HepG2 (cell line): ENCODE measurements at places on chromosomes 5 and 9.
A peak's percentile ranks its signal among the peaks of the same experiment; 100 is the strongest.

DNA sequence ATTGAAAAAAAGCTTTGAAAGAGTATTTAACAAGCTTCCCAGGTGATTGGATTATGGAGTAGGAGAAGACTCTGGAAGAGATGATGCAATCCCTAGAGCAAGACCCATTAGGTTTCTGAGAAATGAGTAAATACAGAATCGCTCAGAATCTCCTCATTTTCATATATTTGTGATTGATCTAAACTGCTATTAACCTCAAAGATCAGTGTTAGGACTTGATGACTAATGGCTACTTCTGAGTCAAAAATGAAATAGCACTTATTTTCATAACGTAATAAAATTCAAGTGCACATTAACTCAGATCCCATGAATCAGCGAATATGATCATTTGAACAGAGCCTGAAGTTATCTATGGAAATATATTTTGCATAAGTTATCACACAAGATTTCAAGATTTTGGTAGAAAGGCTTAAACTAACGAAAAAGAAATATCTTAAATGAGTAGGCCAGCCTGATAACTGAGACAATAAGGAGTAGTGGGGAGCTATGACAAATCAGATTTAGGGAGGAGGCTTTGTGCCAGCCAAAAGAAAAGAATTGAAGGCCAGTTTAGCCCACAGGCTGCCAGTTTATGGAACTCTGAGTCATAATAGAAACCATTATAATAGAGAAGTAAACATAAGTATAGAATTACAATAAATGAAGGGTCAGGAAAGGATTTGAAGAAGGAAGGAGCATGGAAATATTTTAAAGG is 106.7 kb upstream of the OSMR start:
- DNase-seq: no peak

GRCh38 chr9:37705787-37706186 is 47.8 kb upstream of the TRMT10B start:
- DNase-seq: no peak

DNA sequence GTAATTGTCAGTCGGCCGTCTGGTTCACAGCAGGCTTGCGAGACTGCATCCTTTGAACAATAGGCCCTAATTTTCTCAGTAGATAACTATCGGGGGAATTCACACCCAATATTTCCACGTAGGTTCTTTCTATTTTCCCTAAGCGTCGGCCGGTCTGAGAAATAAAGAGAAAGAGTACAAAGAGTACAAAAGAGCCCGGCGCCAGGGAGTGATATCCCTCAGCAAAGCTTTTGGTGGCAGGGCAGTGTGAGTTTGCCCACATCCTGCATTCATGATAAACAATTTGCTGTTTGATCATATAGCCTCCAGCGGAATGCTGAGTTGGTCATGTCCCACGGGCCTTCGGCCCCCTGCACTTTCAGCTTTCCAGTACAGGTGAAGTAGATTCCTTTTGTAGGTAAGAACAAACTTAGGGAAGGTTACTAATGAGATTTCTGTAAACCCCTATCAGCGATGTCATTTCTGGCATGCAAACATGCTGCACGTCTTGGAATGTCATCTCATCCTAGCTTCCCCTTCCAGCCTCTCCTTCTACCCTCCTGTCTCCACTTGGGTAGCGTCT is 4.7 kb upstream of the PTGR1 start:
- DNase-seq: no peak

DNA sequence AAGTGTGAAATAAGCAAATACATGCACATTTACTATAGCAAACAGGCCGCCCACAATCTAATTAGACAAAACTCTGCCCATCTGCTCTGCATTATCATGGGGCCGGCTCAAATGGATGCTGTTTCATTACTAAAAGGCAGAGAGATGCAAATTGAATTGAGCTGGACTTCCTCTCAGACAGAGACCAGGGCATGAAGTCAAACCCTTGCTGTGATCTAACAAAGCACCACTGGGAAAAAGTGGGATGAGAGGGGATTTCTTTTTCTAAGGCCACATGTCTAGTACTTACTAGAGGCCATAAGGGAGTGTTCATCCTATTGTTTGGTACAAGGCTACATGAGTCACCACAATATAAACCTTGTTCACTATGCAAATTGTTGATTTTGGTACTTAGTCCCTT is 614.7 kb downstream of the ISL1 start:
- no peak for DNase-seq

DNA sequence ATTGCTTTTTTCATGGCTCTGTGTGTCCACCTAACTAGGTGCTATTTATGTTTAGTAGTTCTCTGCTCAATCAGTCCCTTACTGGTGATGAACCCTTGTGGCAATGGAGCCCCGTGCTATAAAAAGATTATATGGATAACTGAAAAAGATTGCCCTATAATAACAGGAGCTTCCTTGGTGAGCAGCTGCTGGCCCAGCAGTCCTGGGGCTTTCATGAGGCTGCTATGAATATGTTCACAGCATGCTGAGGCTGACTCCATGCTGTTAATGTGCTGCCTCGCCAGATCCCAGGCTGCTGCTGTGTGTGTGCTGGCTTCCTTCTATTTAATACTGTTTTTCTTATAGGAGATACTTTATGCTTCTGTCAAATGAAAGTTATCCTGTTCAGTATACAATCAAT is 357.5 kb downstream of the TAF11L14 start:
- DNase-seq: no peak

- no peak for DNase-seq
Measured at GRCh38 chr9:130662970-130663257, 1.5 kb upstream of the PRDM12 start.

GRCh38 chr5:109700516-109701153 is 10.9 kb downstream of the MAN2A1 start:
- DNase-seq: no peak

DNA sequence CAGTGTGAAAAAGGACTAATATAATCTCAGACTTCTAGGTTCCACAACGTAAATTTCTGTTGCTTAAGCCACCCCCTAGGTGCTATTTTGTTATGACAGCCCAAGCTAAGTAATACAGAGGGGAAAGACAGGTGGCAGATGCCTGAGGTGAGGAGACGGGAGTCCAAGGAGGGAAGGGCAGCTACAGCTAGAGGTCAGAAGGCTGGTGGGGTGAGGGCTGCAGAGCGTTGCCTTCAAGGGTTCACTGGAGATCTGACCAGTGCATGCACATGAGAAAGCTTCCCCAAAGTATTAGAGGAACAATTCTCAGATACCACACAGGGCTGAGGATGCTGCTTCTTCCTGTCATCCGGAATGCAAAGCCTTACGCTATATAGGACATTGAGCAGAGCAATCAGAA is 104.7 kb upstream of the IRX4 start:
- DNase-seq: no peak

DNA sequence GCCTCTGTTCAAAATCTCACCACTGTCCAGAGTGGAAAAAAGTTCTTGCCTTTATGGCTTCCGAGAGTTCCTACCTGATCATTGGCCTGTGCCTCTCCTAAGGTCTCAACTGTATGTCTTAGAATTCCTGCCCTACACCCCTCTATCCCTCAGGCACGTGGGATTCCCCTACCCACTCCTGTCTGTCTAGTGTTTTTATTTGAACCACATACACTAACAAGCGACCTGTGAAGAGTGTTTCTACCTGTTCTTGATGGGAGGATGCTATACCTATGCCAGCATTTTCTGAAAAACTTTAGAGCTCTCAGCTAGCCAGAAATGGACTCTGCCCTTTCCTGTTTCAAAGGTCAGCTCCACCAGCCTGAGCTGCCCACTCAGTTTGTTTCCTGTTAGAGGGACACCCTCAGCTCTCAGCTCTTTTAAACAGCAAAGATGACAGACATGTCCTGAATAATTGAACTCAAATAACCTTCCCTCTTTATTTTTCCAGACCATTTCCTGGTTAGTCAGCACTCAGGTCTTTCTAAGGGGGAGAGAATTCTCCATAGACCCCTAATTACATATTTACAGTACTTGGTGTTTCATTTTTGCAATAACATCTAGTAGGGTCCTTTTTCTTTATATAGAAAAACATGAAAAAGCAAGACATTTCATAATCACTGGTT is 214.8 kb downstream of the AOPEP start:
- peak; percentile 94 for DNase-seq
